ENCODE measurements at places on chromosomes 2 and 18.

DNA sequence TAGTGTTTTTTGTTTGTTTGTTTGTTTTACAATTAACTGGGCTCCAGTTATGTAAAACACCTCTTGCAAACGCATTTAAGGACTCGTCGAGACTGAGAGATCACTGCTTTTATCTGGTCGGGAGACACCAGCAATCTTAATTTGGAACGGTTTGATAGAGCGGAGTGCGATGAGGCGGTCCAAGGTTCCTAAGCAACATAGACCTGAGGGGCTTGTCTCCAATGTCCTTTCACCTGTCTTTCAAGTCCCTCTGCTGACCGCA lies 729 bp upstream of the SELENOI start:
- no peak for DNase-seq

- no peak for DNase-seq
Measured at GRCh38 chr2:174693344-174693743, 70.9 kb downstream of the CHRNA1 start.

- DNase-seq, result no peak
Measured at GRCh38 chr2:212897296-212897695, 254.1 kb downstream of the IKZF2 start.

- no peak for DNase-seq
Measured at GRCh38 chr2:165778653-165779451, 15.2 kb downstream of the GALNT3 start.

GRCh38 chr2:197238043-197238365 lies 72.6 kb downstream of the ANKRD44 start:
- no peak for DNase-seq

GRCh38 chr2:238167761-238168160 lies 9.0 kb downstream of the ERFE start:
- DNase-seq, result no peak

DNA sequence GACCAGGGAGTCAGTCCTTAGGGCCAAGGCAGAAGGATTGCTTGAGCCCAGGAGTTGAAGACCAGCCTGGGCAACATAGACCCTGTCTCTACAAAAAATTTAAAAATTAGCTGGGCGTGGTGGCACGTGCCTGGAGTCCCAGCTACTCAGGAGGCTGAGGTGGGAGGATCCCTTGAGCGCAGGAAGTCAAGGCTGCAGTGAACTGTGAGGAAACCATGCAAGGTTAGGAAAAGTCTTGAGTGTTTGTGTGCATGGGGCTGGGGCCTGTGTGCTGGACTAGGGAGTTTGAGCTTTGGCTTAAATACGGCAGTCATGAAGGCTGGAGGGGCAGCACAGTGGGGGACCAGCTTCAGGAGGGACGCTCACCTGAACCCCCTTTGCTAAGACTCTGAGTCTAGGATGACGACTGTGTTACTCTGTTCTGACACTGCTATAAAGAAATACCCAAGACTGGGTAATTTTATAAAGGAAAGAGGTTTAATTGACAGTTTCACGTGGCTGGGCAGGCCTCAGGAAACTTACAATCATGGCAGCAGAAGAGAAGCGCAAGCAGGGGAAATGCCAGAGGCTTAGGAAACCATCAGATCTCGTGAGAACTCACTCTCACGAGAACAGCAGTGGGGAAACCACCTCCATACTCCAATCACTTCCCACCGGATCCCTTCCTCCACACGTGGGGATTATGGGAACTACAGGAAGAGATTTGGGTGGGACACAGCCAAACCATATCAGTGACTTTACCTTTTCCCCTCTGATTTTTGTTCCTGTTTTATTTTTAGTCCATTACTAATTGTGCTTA lies 39.4 kb downstream of the GORASP2 start:
- no peak for DNase-seq

DNA sequence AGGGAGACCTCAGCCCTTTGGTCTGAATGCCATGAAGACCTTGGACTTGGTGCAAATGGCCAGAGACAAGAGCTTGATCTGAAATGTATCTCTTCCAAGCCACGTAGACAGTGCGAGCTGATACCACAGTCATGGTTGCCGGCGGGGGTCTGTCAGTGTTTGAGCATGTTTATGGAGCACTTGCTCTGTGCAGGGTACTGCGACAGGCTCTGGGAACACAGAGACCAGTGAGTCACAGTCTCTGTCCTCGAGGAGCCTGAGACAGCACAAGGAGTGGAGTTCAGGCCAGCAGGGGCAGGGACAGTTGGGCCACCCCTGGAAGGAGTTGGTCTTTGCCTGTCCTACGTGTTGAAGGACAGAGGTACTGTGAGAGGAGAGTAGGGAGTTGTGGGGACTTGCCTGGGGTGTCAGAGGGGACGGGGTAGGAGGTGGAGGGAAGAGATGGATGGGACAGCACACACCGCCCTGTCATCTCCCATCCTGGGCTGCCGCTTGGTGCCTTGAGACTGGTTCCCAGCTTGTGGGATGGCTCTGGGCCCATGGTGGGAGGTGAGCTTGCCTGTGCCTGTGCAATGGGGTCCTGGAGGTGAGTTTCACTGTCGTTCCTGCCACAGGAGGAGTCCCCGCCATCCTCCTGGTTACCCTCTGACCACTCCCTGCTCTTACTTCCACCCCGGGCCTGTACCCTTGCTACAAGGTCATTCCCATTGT lies 39.5 kb downstream of the ATP6V1C2 start:
- DNase-seq, result no peak

DNA sequence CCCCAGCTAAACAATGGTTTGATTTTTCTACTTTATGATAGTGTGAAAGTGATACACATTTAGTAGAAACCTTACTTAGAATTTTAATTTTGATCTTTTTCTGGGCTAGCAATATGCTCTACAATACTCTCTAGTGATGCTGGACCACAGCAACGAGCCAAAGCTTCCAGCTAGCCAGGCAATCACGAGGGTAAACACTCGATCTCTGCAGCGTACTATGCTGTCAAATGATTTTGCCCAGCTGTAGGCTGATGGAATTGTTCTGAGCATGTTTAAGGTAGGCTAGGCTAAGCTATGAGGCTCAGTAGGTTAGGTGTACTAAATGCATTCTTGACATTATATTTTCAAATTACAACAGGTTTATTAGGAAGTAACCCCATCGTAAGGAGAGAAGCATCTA lies 207.5 kb downstream of the LRRTM4 start:
- DNase-seq, result no peak

DNA sequence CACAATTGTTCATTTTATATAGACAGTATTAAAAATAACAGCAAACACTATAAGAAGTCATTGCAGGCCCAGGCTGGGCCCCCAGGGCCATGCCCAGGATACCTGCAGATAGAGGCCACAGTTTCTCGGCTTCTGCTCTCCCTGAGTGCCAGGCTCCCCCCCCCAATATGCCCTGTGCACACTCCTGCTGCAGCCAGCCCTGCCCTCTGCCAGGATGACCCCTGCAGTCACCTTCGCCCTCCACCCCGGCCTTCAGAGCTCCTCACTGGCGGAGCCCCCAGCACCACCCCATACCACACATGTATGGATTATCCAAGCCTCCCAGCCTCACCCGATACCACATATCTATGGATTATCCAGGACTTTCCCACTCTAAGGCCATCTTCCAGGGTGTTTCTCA lies 104.5 kb downstream of the TPO start:
- no peak for DNase-seq

DNA sequence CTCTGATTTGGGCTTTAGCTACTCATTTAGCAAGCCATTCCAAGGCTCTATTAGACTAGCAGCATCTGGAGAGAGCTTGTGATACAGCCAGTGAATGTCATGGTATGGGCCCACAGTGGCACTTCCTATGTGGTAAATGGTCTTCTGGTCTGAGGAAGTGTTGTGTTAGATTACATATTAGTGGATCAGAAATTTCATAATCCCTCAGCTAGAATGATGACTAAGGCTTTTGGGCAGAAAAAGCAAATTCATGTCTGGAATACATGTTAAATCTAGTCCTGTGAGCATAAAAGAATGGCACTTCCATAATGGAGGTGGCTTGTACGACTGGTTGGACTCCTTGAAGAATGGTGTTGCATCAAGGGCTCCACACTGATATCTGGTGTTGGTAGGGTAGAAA lies 436.8 kb upstream of the CWC22 start:
- DNase-seq, result no peak

GRCh38 chr2:64732146-64732545 lies 78.4 kb upstream of the SERTAD2 start:
- no peak for DNase-seq

GRCh38 chr2:231174211-231174651 lies 24.2 kb upstream of the ARMC9 start:
- DNase-seq, result no peak

DNA sequence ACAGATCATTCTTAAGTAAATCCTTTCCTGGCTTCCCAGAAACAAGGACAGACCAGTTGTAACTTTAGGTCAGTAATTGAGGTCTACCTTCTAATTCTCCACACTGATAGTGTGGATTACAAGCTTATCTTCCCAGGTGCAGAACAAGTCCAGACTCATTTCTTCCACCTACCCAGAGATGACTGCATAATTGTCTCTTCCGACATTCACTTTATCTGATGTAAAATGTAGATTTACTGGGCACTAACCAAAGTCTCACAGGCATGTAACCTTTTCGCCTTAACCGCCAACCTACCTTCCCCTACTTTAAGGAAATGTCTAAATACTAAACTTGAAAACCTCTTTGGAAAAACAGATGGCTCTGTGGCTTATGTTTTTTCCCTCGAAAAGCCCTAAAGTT lies 96.2 kb downstream of the NCK2 start:
- DNase-seq, result no peak

GRCh38 chr2:14451312-14451711 lies 181.2 kb upstream of the LRATD1 start:
- no peak for DNase-seq

DNA sequence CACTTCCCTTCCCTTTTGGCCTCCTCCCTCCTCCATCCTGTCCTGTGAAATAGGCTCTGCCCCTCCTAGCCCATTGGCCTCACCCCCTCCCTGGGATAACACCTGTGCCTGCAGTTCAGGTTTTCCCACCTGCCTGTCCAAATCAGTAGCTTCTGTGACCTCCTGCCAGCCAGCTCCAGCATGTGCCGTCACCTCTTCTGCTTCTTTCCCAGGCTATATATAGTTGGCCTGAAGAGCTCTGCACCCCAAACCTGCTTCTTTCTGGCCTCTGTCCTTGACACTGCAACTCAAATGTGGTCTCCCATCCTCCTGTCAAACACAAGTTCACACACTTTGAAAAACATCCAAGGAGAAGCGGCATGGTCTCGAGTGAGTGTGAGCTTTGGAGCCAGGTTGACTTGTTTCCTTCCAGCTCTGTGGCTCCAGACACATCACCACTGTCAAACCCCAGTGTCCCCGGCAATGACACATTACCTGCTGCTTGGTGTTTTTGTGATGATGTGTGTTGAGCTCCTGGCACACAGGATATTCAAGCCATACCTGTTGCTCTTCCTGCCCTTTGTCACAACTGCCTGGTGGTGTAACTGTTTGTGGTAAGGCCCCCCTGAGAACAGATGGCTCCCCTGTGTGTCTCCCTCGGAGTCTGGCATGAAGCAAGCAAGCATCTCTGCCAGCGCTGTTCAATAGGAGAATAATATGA lies 143.6 kb upstream of the DAPL1 start:
- DNase-seq, result no peak

DNA sequence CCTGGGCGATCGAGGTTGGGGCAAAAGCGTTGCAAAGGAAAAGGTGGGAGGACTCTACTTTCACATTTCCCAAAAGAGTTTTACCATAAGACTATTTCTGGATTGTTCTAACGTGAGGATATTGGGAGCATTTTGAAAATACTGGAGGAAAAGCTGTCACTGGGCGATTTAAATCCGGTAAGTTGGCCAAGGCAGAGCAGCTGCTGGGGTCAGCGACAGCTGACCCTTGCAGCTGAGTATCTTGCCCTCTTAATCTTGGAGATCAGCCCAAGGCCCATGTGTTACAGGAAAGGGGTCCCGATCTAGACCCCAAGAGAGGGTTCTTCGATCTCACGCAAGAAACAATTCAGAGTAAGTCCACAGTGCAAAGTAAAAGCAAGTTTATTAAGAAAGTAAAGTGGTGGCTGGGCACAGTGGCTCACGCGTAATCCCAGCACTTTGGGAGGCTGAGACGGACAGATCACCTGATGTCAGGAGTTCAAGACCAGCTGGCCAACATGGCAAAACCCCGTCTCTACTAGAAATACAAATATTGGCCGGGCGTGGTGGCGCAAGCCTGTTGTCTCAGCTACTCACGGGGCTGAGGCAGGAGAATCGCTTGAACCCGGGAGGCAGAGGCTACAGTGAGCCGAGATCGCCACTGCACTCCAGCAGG lies 964 bp upstream of the ST3GAL5 start:
- no peak for DNase-seq

- no peak for DNase-seq
Measured at GRCh38 chr18:75067996-75068645, 140.8 kb downstream of the PTGR3 start.

DNA sequence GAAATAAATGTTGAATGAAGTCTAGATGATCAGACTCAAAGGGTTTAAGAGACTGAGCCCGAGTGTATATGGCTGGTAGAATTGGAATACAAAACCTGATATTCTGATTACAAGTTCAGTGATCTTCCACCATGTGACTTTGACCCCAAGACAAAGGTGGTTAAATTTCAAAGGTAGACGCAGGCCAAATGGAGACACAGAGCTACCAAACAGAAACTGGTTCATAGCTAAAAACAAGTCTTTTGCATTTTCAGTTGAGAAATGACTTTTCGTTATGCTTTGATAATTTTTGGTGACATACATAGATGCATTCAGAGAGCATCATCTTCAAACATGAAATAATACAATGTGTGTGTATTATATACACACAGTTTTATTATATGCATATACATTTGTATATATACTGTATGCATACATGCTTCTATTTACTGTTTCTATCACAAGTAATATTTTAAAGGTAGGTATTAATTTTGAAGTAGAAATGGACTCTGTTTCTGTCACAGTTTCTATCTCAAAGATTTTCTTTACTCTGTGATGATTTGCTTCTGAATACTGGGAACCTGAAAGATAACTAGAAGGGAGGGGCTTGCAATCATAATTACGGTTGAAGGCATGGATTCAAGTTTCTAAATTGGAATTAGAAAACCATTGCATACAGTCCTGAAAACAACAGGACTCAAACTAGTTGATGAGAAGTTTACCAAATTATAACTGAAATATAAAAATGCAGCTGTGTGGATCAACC lies 142.3 kb downstream of the ABCA12 start:
- DNase-seq, result no peak

DNA sequence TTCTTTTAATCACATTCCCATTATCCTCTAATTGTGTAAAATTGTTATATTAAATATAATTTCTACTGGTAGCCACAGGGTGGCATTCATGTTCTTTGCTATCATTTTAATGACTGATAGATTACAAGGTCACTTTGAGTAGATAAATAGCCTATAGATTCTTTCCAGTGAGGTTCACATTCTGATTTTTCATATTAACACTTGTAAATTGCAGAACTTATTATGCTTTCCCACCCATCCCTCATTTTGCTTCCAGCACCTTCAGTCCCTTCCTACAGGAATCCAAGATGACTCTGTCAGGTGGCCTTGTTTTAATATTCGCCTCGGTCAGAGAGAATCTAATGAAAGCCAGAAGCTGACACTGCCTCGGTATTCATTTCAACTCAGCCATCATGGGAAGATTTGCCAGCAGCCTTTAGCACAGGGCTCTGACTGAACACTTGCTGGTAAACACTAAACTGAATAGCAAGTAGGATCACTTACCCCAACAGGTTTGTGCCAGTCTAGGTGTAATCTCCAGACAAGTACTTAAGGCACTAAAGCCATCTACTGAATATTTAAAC lies 101.2 kb upstream of the FSHR start:
- no peak for DNase-seq
